ENCODE measurements at places on chromosomes 2 and 18.

DNA sequence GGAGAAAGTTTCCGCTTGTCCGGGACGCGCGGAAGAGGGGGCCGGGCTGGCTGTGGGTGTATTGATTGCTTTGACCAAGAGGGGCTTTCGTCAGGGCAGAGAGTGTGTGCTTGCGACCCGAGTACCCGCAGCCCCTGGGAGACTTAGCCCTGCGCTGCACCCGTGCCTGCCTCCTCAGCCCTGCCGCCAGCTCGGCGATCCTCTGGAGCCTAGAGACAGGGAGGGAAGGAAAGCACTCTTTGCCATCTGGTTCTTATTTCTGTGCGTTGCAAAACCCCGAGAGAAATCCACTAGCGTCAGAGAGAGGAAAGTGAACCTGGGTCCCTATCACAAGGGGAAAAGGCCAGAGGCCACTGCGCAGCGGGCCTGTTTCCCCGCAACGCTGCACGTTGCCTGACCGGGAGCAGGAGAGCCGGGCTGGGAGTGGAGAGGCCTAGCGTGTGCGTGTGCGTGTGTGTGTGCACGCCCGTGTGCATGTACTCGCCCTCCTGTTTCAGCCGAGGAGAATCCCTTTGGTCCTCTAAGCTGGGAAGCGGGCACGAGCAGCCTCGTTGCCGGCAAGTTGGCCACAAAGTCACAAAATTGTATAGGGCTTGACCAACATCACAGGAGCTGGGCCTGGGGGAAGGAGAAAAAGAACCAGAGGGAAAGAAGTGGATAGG is 1.7 kb downstream of the SIX3 start:
- no peak for DNase-seq

- no peak for DNase-seq
Measured at GRCh38 chr2:166519391-166519962, 25.4 kb upstream of the SCN7A start.

GRCh38 chr18:42640160-42640559 is 475.3 kb downstream of the RIT2 start:
- no peak for DNase-seq

DNA sequence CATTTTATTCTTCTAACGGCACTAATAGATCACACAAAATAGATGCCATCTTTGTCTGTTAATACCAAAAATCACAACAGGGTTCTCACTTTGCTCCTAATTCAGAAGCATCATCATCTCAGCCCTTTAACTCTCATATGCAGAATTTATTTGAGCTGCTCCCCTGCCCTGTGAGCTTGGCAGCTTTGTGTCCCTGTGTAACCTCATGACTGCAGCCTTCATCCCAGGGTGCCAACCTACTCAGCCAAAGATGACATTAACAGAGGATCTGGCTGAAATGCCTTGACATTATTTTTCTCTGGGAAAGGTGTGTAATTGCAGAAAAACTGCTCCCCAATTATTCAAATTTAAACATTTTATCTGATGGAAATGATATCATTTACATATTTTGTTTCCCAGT is 319.4 kb downstream of the NRXN1 start:
- no peak for DNase-seq

DNA sequence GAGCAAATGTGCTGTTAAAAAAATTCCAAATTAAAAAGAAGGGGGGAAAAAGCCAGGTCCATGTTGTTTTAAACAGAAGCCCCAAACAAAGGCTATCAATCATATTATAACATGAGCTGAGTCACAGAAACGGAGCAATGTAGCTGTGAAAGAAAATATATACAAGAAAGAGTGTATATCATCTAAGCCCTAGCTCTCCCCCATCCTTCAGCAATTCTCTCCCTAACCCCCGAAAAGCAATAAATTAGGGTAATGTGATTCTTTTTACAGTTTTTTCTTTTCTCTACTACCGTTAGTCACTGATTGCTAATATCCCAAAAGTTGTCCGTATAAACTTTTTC is 25.3 kb downstream of the FEZ2 start:
- DNase-seq: no peak

- DNase-seq: no peak
Measured at GRCh38 chr2:8380566-8380965, 301.3 kb upstream of the ID2 start.

GRCh38 chr2:23495661-23496114 is 110.7 kb downstream of the KLHL29 start:
- DNase-seq: no peak

DNA sequence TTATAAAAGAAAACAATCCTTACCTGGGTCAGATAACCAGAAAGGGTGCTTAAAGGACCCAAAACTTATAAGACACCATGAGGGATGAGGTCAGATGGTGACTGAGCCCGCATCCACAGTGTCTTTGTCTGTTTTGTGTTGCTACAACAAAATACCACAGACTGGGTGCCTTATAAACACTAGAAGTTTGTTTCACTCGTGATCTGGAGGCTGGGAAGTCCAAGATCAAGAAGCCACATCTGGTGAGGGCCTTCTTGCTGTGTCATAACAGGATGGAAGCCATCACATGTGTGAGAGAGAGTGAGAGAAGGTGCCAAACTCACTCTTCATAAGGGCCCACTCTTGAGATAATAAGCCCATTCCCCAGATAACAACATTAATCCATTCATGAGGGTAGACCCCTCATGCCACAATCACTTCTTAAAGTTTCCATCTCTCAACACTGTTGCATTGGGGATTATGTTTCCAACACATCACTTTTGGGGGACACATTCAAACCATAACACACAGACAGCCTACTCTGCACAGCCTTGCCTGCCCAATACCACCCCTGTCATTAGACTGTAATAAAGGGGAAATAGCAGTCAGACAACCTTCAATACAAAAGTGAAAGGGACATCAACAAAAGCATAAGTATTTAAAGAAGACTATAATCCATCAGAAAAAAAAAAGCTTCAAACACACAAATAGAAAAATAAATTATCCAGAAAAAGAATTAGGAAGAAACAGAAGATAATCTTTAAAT is 249.8 kb downstream of the ANAPC1 start:
- no peak for DNase-seq

DNA sequence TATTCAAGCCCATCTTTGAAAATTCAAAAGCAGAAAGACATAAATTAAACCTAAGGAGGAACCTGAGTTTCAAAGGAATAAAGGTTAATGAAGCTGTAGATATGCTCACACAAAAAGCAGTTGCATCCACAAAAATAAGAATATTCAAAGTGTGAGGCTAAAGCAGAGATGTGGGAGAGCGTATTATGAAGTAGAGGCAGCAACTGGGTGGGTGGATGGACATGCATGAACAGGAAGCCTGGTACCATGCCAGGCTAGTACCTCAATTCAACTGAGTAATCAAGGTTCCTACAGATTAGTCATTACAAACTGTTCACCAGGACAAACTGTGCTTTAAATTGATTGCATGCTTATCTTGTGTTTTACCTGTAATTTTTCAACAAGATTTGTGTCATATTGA is 330.0 kb upstream of the PKDCC start:
- no peak for DNase-seq

GRCh38 chr18:39647627-39648534 is 2082.3 kb upstream of the CELF4 start:
- DNase-seq: no peak

- DNase-seq: no peak
Measured at GRCh38 chr2:45653122-45653913, 1.8 kb downstream of the PRKCE start.

- DNase-seq: no peak
Measured at GRCh38 chr2:189047171-189047888, 73.2 kb downstream of the COL3A1 start.

- no peak for DNase-seq
Measured at GRCh38 chr2:106219813-106220212, 25.7 kb upstream of the UXS1 start.

GRCh38 chr2:208153156-208153555 is 7.2 kb upstream of the CRYGB start:
- no peak for DNase-seq

DNA sequence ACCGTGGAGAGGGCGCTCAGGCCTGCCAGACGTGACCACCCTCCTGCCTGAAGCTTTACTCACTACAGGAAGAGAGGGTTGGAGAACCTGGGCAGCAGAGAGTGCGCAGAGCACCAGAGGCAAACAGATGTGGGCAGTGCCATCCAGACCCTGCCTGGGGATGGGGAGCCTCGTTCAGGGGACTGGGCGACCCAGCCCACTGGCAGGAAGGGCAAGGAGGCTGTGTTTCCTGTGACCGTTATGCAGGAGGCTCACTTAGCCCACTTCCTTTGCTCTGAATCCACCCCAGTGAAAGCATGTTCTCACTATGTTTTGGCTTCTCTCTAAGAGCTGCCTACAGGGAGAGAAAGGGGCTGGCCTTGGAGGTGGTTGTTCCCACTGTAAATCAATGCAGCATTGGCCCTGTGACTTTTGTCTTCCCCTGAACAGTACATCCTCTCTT is 23.0 kb upstream of the ACKR3 start:
- peak; percentile 59 for DNase-seq

DNA sequence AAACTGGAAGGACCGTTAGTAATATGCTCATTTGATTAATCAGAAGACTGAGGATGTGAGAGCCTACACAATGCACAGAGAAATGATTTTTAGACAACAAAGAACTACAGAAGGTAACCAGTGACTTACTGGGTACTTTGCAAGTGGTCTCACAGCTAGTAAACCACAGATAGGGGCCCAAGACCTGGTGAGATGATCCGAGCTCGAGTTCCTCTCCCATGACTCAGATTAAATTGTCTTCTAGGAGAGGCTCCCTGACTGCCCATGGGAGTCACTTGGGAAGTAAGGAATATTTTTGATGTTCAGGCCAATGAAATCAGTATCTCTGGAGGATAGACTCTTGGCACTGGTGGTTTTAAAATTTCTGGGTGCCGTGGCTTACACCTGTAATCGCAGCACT is 220.2 kb downstream of the CLIP4 start:
- no peak for DNase-seq

GRCh38 chr2:97935719-97936161 is 60.0 kb downstream of the TMEM131 start:
- DNase-seq: no peak

DNA sequence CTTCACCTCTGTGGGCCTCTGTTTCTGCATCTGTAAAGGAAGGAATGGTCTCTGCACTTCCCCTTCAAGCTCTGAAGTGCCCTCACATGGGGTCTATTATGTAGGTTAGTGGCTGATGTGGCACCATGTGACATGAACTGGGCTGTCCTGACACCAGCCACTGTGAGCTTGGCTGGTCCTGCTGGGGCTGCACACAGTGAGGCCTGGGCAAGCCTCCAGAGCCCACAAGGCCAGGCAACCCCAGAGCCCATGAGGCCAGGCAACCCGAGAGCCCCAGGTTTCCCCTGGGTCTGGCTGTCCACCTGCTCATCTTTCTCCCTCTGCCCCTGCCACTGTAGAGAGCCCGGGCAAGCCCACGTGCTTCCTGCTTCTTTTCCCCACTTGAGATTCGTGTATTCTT is 150.1 kb upstream of the SMAD2 start:
- DNase-seq: no peak
